Activated T-cell treated with anti-CD3 and anti-CD28 coated beads, Interleukin-2, amount 50 U/mL, for 72 hours (primary cell): ENCODE measurements at places on chromosomes 2 and 18. TPM values are rescaled to one million over a fixed set of nuclear protein-coding genes. Genes with fewer than 3 reads are reported as not detected.

- no peak for DNase-seq
Observed at GRCh38 chr18:24208270-24209035, 69.6 kb downstream of the CABYR start.

GRCh38 chr2:126949775-126950174 lies 51.1 kb downstream of the TEX51 start:
- no peak for DNase-seq

GRCh38 chr18:32175265-32175664 lies 14.6 kb upstream of the MEP1B start:
- DNase-seq, result no peak

- DNase-seq, result no peak
Observed at GRCh38 chr2:17107871-17108270, 410.4 kb downstream of the RAD51AP2 start.

GRCh38 chr2:96984300-96984699 lies 2.1 kb downstream of the FAM178B start:
- no peak for DNase-seq

- peak; percentile 56 for DNase-seq
Observed at GRCh38 chr2:43149482-43150107, 76.8 kb downstream of the ZFP36L2 start.

- DNase-seq, result no peak
Observed at GRCh38 chr18:64179556-64180080, 30.7 kb upstream of the LINC00305 start.

GPR75 gene
- total RNA-seq, result 1.0 TPM
